NCI-H446 (cell line): ENCODE measurements at places on chromosomes 1 and 21.

DNA sequence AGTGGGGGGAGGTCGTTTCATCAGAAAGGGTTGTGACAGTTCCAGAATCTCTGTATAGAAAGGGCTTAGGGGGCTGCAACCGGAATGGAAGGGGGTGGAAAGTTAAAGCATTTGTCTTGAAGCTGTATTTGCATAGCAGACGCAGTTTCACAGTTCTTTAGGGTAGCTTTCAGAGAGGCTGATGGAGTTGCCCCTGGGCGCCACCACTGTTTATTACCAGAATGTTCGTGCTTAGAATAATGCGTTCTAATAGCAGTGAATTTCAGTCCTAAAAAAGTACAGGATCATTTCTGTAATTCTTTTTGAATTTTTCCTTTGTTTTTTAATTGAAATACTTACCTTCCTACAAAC is 1.3 kb downstream of the EXO1 start:
- DNase-seq = no peak

DNA sequence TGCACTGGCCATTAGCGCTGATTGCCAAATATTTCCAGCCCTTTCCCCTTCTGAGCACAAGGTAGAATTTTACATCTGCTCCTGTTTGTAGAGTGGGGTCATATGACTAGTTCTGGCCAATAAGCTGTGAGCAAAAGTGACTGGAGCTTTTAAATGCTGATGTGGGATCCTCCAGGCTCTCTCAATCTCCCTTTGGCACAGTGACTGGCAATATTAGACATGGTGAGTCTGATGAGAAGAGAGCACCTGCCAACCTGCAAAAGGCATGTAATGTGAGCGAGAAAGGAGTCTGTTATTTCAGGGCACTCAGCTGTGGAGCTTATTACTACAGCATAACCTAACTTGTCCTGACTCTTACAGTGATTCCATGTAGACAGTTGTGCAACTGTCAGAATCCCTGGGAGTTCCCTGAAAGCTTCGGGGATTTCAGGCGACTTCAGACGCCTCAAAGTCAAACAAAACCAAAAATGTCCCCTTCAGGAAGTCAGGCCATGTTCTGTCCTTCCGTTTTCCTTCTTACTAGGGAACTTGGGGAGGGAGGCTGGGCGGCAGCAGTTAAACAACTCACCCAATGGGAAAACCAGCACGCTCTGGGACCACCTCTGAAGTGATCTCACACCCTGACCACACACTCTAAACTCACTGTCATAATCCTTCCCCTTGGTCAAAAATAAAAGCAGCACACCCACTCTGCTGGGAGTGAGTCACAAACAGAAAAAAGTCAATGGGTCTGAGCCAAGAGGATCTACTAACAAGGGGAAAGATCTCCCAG is 3.6 kb upstream of the RASSF5 start:
- no peak for DNase-seq

- DNase-seq = no peak
Measured at GRCh38 chr1:41535276-41535675, 50.8 kb upstream of the EDN2 start.

GRCh38 chr1:8431784-8432183 is 113.9 kb downstream of the SLC45A1 start:
- DNase-seq = no peak

GRCh38 chr1:117641536-117641935 is 35.7 kb downstream of the TENT5C start:
- no peak for DNase-seq

- peak; percentile 83 for DNase-seq
Measured at GRCh38 chr1:14929547-14930246, 223.8 kb upstream of the TMEM51 start.

DNA sequence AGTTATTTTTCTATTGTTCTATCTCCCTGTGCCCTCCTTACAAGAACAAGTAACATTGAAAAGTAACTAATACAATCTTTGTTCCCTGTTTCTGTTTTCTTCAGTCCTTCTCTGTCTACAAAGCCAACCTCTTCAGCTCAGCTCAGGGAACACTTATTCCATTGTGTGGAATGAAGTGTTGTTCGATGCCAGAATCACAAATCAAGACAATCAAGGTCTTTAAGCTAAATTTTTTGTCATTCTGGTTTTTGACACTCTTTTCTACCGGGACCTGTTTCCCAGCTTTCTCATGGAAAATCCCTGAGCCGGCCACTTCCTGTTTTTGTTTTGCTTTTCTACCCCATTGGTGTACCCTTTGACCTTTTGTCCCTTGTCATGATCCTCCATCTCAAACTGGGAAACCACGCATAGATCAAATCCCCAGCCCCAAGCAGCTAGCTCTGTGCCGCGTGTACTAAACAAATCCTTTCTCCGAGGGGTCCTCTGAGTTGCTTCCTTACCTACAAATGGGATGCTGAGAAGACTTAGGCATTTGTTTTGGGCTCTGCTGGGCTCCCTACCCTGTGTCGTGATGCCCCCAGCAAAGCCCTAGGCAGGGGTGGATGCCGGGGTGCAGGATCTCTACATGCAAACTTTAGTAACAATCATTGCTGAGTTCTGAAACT is 141.8 kb downstream of the TOMM20 start:
- no peak for DNase-seq

- DNase-seq = no peak
Measured at GRCh38 chr1:110319332-110320167, 19.6 kb upstream of the RBM15 start.

- DNase-seq = no peak
Measured at GRCh38 chr1:33005838-33006421, 30.8 kb downstream of the AK2 start.

DNA sequence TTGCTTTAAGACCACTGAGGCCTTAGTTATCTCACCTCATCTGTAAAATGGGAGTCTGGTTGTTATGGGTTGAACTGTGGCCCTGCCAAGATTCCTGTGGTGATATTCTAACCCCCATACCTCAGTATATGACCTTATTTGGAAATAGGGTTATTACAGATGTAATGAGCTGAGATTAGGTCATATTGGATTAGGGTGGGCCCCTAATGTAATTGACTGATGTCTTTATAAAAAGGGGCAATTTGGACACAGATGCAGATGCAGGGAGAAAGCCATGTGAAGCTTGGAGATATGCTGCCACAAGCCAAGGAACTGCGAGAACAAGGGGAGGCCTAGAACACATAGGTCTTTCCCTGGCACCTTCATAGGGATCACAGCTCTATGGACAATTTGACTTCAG is 3.9 kb downstream of the C1orf87 start:
- DNase-seq = no peak

- DNase-seq = no peak
Measured at GRCh38 chr1:71273334-71273733, 192.5 kb upstream of the ZRANB2 start.
